Stimulated activated CD4-positive, alpha-beta T cell treated with anti-CD3 and anti-CD28 coated beads, Interleukin-12 subunit alpha, Interleukin-12 subunit beta, amount 100 ng/mL, for 48 hours (primary cell): ENCODE measurements at places on chromosomes 11 and 22.
A peak's percentile ranks its signal among the peaks of the same experiment; 100 is the strongest.

- no peak for DNase-seq
Measured at GRCh38 chr11:20134991-20135736, 25.1 kb downstream of the DBX1 start.

- DNase-seq, result no peak
Measured at GRCh38 chr11:46009647-46010046, 87.2 kb downstream of the LARGE2 start.

- DNase-seq, result no peak
Measured at GRCh38 chr22:36399472-36399778, 11.7 kb upstream of the MYH9 start.

DNA sequence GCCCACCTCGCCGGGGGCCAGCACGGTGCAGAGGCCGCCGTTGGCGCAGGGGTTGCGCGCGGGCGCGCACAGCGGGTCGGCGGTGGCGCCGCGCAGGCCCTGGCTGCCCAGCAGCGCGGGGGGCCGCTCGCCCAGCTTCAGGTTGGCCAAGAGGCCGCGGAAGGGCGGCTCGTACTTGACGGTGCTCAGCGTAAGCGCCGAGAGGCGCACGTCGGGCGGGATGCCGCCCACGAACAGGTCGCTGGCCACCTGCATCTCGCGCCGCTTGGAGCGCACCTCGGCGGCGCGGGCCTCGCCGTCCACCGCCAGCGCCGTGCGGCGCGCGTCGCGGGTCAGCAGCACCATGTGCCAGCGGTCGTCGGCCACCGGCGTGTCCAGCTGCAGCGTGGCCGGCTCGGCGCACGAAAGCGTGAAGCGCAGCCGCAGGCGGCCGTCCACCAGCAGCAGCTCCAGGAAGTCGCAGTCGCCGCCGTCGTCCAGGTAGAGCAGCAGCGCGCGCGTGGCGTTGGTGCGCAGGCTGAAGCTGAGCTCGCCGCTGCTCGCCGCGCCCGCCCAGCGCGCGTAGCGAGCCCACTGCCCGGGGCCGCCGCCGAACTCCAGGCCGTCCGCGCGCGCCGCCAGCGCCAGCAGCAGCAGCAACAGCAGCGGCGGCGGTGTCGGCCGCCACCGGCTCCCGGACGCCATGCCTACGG is 9.8 kb downstream of the NRXN2 start:
- no peak for DNase-seq

DNA sequence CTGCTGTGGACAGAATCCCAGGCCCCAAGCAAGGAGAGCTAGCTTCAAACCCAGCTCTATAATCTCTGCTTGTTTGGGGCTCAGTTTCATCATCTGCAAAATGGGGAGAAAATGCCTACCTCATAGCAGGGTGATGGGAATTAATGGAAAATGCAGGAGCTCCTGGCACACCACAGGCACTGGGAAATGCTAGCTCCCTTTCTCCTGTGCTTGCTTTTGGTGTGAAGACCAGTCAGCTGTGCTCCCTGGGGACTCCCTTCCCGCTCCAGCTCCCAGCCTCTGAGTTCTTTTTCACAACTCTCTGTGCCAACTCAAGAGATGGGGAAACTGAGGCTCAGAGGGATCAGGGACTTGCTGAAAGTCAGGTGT is 8.2 kb upstream of the SERPINH1 start:
- DNase-seq, result no peak

GRCh38 chr22:20024225-20024624 is 3.3 kb downstream of the TANGO2 start:
- DNase-seq, result no peak

DNA sequence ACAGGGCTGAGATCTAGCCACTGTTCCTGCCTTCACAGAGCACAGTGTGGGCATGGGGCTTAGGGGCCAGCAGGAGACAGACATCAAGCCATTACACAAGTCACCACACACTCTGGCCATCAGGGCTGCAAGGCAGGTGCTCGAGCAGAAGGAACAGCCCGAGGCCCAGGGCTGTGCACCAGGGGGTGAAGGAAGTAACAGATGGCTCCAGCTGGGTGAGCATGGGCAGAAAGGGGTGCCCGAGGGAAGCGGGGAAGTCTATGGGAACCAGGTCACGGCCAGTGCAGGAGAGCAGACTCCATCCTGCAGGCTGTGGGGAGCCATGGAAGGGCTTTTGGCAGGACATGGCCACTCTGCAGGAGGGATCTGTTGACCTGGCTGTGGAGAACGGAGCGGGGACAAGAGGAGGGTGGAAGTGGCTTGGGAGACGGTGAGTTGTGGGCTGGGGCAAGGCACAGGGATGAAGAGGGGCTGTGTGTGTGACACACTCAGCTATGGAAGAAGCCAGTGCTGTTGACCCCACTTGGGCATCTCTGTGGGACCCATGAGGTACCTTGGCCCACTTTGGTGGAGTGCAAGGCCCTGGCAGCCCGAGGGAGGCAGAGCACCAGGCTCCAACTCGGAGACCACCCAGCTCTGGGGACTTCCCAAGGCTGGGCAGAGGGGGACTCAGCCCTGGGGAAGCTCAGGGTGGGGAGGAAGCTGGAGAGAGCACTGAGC is 3.6 kb downstream of the C11orf68 start:
- DNase-seq, result no peak

DNA sequence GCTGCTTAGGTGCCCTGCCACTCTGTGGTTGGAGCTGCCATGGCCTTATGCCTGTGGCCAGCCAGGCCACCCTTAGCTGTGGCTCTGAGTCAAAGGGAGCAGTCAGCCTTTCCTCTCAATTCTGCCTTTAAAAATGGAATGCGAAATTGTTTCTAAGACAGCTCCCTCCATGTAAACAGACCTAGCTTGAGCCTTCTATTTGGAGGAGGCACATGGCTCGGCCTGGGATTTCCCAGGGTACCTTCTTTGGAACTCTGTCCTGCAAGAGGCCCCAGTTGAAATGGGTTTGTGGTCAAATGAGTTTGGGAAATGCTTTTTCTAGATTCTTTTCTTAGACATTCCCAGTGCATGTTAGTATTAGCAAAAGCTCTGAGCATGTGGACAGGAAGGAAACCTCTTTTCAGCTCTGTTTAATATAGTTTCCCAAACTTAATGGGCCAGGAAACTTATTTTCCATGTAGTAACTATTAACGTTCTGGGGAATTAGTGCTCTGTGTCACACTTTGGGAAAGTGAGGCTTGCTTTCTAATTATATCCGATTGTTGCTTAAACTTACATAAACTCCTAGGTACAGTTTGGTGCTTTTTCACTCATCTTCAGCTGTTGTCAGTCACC is 7.8 kb downstream of the PHOX2A start:
- no peak for DNase-seq

- no peak for DNase-seq
Measured at GRCh38 chr22:47132428-47132825, 370.0 kb downstream of the TBC1D22A start.

- DNase-seq, result peak; percentile 15
Measured at GRCh38 chr11:118607401-118608359, at the start of gene PHLDB1. Gene PHLDB1 (plus strand): TSS chr11:118607615. CDS start chr11:118613837, 6,222 bp downstream.

DNA sequence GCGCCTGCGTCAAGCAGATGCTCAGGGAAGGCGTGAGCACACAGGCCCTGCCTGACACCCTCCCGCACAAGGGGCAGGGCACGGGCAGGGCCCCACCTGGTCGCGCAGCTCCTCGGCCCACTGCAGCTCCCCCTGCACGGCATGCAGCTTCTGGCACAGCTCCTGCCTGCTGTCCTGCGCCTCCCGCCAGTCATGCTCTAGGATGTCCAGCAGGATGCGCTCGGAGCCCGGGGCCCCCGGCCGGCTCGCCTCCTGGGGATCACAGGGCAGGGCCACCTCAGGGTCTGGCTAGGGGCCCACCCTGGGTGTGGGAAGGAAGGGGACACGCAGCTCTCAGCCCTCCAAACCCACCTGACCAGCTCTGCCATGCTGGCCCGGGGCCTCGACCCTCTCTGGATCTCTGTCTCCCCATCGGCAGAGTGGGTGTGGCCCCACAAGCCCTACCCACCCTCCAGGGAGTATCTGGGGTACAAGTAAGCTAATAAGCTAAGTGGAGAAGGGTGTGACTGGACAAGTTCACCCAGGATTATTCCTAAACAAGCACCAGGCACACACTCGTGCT is 10.7 kb downstream of the CARD10 start:
- DNase-seq, result no peak
